ENCODE measurements at places on chromosomes 3 and 15.

- no peak for DNase-seq
These were observed 1.5 kb downstream of the ARPC4 start for GRCh38 chr3:9794400-9794799.

DNA sequence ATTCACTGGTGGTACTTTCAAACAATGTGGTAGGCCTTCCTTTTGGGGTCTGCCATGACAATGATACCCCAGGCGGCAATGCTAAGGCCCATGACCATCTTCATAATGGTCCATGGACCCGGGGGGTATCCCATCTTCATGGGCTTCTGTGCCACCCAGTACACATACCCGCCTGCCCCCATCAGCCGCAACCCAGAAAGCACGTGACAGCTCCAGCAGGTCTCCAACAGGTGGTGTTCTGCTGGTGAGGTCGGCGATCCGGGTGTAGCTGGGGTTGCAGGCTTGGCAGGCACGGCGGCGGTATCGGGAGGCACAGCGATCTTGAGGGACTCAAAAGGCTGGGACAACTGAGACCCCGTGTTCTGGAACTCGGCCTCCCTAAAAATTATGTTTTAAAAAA, 214.5 kb downstream of the SNRPN start:
- DNase-seq, result no peak

GRCh38 chr3:73028803-73029202, 32.2 kb downstream of the PPP4R2 start:
- no peak for DNase-seq

DNA sequence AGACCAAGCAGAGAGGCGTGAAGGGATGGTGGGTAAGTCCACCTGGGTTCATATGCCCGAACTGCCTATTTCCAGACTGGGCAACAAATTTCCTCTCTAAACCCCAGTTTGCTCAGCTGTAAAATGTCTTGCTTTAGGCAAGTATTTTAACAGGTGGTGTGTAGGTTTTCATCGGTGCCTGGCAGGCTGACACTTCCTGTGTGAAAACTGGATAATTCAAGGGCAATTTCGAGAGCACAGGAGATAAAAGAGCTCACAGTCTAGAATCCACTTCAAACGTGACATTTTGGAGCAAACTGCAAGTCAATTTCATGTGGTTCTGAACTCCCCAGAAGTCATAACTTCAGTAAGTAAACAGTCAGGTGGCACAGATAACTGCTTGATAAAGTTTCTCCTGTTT, 112.2 kb downstream of the OXNAD1 start:
- DNase-seq, result no peak

DNA sequence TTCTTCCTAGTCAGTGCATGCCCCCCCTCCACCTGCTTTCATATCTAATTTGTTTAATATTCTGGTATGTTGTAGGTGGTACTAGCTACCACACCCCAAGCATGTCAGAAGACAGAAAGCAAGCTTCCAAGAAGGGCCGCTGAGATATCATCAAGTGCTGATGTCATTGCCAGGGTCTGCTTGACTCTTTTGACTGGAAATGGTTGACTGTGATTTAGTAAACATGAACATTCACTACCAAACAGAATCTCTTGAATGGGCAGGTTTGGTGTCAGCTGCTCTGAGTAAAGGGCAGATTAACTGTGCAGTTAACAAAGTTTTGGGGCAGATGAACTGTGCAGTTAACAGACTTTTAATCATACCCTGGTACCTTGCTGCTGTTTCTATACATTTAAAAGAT, 244.2 kb upstream of the SATB1 start:
- no peak for DNase-seq

DNA sequence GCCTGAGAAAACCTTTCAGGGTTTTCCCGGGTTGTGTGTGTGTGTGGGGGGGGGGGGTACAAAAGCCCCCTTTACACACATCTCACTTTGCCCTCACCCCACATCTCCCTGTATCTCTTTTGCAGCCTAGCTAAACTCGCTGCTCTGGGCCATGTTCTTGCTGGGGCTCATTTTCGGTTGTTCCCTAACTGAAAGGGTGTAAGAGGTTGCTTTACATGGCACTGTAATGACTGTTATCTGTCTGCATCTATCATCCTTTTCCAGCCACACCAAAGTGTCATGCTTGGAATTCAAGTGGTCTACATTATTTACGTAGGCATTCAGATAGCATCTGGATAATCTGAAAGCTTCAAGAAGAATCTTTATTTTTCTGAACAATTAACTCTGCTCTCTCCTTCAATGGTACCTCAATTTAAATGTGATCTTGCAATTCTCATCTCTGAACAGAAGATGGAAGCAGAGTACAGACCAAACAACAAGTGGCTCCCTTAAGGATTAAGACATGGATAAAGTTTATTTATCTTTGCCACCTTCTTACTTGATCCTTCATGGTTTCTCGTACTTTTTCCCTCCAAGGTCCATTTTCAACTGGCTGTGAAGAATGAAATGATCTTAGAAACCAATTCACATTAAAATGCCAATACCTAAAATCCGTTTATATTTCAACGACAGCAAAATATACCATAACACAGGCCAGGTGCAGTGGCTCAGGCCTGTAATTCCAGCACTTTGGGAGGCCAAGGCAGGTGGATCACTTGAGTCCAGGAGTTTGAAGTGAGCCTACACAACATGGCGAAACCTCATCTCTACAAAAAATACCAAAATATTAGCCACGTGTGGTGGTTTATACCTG, 34.9 kb downstream of the DCLK3 start:
- DNase-seq, result no peak

- DNase-seq, result no peak
These were observed 32.6 kb downstream of the MAGEF1 start for GRCh38 chr3:184679056-184679816.

- DNase-seq, result no peak
These were observed 177.2 kb downstream of the ITPR1 start for GRCh38 chr3:4670352-4670751.

DNA sequence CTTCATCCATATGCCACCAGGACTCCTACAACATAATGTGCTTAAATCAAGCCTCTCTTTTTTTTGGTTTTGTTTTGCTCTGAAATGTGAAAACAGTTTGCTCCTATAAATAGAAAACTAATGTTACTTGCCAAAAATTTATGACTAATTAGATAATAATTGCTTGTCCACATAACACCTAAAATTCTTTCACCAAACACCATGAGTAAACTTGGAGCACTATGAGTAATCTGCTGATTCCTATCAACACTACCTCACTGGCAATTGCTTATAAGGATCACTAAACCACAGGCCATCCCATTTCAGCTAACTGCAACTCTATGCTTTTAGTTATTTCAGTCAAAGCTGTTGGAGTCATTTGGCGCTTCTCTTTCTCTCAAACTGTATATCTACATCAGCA, 252.7 kb downstream of the EPHA3 start:
- DNase-seq, result no peak

- DNase-seq, result no peak
These were observed 284.8 kb downstream of the OTOL1 start for GRCh38 chr3:161781381-161781780.

GRCh38 chr3:152349392-152349791, 80.7 kb downstream of the MBNL1 start:
- DNase-seq, result no peak

DNA sequence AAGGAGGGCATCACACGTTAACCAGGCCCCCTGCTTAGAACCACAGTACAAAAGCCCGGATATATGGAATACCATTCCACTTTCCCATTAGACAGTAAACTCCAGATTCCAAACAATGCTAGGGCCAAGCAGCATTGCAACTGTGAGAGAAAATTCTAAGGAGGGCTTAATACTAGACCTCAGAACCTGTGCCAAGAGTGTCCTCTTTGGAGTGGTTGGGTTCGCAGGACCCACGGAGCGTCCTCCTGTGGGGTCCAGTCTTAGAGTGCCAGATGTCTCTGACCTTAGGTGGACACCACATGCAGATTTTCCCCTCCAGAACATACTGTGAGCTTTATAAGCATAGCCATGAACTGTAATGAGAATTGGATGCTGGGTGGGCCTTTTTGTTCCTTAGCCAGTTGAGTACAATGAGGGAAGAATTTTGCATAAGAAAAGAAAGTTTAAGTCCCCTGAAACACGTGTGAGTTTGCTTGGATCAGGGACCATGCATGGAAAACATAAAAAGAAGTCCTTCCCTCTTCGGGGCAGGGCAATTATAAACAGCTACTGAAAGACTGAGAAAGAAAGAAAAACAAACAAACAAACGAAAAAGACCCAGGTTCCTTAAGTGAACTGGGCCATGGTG, 325.7 kb downstream of the NEK10 start:
- no peak for DNase-seq

DNA sequence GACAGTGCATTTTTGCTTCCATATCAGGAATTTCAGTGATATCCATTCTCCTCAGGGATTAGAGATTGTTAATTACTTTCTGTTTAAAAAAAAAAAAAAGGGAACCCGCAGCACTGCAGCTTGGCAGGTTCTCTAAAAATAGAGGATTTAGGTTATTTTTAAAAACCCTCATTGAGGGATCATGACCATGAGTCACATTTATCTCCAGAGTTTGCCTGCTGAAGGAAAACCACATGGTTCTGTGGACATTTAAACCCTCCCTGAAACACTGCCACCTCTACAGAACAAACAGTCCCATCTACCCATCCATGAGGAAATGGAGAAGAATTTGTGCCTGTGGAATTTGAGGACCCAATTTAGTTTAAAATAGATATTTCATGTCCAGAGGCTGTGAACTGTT, 66.2 kb upstream of the UBE2E1 start:
- no peak for DNase-seq

GRCh38 chr3:16596352-16597032, 8.7 kb downstream of the DAZL start:
- DNase-seq, result no peak

DNA sequence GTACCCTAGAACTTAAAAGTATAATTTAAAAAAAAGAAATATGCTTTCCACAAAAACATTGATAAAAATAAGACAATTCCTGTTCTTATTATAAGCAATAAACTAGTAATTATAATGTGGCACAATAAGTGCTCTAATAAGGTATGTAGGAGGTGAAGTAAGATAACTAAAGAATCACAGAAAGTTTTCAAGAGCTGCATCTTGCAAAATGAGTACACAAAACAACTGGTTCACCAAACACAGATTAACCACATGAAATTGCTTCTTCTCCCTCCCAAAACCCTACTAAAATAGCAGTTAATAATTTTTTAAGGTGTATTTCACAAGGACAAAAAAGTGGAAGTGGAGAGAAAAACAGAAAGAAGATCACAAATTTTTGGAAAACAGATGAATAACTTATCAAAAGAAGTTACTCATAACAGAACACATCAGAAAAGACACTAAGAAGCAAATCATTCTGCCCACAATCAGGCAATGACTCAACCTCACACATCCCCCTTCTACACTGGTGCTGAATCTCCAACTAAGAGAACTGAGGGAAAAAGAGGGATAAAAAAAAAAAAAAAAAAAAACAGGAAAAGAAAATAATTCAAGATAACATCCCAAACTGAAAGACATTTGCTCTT, 64.2 kb downstream of the TBC1D5 start:
- DNase-seq, result no peak

GRCh38 chr15:85793641-85794597, 806 bp downstream of the KLHL25 start:
- DNase-seq, result no peak

GRCh38 chr3:29583861-29584260, 303.0 kb downstream of the RBMS3 start:
- no peak for DNase-seq

GRCh38 chr15:90184786-90185704, 16.1 kb upstream of the SEMA4B start:
- DNase-seq, result no peak

- DNase-seq, result no peak
These were observed 54.7 kb downstream of the FAM174B start for GRCh38 chr15:92600856-92601255.

DNA sequence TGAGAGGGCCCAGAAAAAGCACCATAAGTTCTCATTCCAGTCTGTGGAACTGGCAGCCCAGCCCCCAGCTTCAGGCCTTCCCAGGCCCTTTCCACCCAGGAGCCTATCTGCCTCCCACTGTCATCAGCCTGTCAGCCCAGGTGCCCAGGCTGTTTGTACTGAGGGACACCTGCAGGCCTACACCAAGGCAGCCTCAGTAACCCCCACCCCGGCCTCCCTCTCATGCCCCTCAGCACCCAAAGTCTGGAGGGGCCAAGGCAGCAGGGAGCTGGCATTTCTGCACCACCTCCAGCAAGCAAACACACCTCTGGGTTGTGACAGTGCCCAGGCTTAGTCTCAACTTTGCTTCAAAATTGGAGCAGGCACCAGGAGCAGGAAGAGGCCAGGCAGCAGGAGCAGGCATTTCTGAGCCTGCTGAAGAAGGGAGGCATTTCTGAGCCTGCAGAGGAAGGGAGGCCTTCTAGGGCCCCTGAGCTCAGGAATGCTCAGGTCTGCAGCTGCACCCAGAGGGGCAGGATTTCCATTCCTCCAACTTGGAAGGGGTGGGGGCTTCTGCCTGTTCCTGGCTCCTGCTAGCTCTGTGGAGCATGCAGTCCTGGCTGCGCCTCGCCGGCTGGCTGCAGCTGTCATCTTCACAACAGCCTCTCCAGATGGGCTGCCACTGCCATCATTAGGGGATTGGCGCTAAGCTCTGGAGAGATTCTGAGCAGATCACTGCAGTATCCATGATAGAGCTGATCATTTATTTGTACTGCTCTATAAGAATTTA, 396.1 kb downstream of the UNC13C start:
- DNase-seq, result no peak

GRCh38 chr3:33505027-33505426, 64.8 kb upstream of the UBP1 start:
- no peak for DNase-seq
